T-helper 22 cell (primary cell): ENCODE measurements at places on chromosomes 3 and 15.

DNA sequence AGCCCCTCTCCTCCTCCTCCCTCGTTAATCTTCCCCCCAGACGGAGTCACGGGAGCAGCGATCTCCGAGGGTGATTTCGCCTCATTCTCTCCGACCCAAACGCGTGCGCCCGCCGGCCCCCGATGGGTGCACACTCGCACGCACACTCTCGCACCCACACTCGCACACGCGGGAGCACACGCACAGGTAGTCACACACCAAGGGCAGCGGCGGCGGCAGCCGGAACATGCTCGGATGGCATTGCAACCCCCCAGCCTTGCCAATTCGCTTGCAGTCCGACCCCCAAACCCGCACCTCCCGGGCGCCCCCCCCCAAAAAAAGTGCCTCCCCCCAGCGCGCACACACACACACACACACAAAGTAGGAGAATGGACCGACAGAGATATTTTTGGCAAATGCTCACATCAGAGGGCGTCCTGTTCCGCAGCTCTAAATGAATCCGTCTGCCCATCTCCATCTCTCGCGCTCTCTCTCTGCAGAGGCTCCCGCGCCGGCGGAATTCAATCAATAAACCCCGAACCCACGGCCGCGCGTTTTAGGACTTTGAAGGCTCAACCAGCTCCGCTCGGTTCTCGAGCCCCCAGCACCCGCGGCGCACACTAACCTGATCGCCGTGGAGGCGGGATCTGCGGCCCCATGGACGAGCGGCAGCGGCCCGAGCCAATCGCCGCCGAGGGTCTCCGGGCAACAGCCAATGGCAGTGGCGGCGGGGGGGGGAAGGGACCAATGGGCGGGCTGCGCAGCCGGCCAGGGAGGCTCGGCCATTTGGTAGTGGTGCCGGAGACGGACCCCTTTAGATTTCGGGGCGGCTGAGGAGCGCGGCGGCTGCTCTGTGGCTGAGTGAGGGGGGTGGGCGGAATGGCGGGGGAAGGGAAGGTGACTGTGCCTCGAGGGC is at the start of gene ANP32A:
TSS of gene ANP32A (minus strand) at position 601 of the 895 bp plus-strand sequence. CDS start at position 457, 144 bp downstream.
- peak; percentile 89 for DNase-seq

- DNase-seq, result no peak
Measured at GRCh38 chr3:177529071-177529550, 331.8 kb upstream of the TBL1XR1 start.

DNA sequence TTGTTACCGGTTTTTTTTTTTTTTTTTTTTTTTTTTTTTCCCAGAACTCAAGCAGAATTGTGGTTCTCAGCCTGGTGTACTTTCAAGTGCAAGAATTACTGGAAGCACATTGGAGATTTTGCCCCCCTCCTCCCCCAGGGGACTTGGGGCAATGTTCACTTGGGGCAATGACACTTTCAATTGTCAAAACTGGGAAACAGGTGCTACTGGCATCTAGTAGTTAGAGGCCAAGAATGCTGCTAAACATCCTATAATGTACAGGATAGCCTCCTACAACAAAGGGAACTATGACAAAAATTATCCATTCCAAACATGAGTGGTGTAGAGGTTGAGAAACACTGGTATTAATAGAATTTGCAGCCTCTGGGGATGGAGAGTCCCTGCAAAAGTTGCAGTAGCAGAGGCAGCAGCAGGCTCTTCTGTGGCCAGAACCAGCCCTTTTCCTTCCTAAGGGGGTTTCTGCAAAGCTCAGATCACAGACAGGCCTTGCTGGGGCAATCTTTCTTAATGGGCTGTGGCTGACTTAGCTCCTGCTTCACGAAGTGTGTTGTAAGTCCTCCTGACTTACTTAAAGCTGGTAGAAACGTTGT is 144.3 kb upstream of the MRPS22 start:
- DNase-seq, result no peak

DNA sequence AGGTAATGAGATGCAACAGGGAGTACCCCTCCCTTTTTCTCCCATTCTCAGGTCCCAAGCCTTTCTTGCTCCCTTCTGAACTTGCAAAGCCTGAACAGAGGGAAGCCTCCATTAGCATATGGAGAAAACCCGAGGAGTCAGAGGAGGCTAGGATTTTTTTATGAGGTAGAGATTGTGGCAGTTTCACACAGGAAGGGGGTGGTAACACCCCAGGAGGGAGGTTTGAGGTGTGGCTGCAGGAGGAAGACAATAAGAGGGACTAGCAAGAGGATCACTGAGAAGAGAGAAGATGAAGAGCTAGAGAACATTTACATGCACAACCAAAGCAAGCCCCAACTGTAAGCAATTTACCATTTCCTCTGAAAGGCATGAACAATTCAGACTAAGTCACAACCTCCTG is 322.7 kb downstream of the SV2B start:
- DNase-seq, result no peak

DNA sequence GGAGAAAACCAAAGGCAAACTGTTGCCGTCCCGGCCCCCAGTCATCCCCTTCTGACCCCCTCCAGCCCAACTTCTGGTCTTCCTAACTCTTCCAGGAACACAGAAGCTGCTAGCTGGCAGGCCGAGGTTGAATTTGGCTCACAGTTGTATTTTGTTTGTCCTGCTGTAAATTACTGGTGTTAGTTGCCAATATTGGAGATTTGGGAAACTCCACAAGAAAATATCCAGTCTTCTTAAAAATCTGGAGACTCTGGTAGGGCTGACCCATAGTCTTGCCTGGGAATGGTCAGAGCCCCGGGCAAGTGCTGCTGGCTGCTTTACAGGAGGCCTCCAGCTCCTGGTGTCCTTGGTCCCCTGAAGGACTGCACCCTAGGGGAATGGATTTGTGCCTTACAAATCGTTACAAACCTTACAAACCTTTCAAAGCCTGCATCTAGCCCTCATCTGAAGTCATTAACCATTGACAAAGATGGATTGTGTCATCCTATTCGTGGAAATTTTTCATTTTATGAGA is 112.0 kb upstream of the MCTP2 start:
- DNase-seq, result no peak

DNA sequence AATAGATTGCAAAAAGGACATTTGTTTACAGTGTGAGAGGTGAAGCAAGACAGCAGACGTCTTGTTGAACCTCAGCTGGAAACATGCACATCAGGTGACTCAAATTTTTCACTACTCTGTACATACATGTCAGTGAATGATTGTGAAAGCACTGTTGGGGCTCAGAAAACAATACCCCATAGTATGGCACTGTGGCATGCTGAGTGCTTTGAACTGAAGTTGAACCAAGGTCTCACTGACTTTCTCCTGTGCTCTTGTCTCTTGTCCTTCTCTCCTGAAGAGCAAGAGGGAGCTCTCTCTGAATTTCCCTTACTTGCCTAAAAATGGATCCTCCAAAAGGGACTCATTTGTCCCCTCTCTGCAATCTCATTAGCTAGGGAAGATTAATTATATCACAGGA is 24.5 kb upstream of the NEDD4 start:
- no peak for DNase-seq

DNA sequence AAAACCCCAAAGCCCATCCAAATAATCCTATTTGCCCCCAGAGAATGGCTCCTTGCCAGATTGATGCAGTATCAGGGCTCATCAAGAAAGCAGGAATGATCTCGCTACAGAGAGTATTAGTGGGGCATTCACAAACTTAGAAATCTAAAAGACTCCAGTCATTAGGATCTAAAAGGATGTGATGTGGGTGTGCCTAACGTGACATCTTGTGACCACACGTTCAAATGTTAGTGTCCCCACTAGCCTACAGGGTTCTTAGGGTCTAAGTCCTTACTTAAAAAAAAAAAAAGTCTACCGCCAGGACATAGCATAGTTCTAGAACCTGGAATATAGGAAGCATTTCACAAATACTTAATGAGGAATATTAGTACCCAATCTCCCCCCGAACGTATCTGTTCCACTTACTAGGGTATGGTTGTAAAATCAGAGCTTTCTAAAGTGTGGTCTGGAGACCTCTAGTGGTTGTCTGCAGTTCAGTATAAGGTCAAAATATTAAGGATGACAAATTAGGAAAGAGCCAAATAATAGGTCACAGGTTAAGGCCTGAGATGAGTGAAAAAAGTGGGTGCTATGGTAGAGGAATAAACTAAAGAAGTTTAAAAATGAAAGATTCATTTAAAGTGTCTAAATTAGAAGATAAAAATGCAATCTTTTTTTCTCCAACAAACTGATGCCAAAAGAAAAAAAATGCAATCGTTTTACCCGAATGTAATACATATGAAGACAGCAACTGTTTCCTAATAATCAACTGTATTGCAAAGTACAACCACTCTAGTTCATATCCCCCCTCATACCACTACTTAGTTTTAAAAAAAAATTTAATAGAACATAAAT is 4.2 kb upstream of the CHRM5 start:
- DNase-seq, result no peak

DNA sequence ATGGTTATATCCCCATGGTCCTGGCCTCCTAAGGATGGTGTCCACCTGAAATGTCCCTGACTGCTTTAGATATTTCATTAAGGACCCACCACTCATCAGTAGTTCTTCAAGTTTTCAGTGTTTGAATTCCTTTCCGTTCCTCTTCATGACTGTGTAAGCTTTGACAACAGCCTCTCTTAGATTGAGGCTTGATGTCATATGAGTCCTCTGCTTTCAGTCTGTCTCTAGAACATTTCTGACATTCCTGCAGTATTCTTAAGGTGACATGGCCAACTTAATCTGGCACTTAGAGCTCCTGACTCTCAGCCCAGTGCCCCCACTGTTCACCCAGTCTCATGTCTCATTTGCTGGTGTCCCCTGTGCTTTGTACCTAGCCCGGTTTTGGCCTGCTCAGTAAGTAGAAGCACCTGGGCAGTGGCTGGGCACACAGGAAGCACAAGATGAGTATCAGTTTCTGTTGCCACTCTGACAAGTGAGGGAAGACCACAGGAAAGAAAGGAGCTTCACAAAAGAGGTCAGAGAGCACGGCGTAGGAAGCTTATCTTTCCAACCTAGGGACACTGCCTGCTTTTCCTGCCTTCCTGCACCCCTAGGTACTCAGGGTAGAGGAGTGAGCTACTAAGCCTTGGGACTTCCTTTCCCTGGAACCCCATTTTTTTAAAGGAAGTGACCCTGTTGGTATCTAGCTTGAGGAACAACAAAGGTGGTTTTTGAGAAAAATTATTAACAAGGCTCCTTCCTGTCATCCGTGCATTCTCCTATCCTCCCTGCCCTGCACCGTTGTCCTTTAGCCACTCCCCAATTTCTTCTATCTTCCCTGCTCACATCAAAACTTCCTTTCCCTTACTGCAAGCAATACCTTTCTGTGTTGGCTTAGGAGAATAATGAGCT is 103.1 kb downstream of the KLHL25 start:
- DNase-seq, result no peak

DNA sequence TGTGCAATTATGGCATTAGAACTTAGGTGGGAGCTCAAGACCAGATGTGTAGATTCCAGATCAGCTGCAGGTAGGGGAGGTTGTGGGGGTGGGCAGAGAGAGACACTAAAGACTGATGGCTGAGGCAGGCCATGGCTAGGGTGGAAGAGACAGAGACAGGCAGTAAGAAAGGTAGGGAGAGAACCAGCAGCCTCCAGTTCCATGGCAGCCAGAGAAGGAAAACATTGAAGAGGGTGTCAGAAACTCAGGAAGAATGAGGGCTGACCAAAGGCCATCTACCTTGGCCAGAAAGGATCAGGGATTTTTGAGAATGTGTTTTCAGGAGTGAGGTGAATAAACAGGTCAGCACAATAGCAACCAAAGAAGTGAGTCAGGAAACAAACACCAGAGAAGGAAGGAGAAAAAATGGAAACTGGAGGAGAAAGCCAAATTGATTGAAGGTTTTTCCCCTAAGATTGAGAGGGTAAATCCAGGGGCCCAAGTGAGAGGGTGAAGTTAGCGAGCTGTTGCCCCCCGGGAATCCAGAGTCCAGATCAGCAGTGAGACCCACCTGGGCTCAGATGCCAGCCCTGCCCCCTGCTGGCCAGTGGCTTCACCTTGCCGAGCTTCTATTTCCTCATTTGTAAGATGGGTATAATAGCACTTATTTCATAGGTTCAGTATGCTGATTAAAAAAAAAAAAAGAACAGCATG is 41.0 kb downstream of the ABHD2 start:
- peak; percentile 35 for DNase-seq

DNA sequence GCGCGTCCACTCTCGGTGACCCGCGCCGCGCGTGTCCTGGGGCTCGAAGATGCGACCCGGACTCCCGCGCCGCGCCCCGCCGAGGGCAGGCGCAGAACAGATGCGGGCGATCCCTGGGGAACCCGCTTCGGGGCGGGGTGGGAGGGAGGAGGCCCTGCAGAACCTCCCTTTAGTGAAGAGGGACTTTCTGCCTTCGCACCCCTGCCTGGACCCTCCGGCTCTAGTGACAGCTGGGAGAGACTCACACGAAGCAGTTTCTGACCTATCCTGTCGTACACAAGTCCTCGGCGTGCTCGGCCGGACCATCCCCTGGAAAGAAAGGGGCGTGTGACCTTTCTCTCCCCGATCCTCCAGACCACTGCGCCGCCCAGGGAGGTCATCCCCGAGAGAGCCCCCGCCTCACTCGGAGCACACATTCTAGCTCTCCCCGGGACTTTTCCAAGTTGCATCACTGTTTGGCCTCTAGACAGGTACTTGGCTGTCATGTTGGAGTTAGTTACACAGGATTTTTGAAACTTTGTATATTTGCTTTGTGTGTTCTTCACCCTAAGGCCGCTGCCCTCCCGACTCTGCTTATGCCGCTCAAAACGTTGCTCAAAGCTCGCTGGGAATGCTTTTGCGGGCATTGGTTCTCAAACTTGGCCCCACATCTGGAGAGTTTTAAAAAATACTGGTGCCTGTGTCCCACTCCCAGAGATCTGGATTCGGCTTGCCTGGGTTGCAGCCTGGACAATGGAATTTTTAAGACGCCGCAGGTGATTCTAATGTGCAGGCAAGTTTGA is 582 bp downstream of the CGNL1 start:
- no peak for DNase-seq

DNA sequence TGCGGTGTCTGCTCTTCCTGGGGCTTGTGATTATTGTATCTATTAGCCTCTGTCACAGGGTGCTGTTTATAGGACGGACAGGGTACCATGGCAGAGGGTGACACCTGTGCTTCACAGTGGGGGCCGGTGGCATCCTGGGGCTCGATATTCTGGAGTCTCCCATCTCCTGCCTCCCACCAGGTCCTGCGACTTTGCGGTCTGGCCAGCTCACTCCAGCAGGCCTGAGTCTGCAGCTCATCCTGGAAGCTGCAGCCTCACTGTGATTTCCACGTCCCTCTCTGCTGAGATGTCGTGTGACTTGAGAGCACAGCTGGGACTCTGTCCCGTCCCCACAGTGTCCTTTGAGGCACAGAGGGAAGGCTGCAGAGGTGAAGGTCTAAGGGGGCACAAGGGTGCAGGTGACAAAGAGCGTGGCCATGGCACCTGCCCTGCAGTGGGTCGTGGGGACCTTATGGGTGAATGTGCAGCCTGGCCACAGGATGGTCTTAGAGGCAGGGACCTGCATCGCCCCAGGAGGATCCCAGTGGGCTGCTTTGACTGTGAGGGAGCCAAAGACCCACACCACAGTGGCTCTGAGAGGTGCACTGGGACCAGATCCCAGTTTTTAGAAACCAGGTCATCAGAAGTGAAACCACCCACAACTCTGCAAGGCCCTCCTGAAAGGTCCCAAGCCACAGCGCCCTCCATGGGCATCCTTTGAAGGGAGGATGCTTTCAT is 172.8 kb downstream of the KLF13 start:
- no peak for DNase-seq
